Osteoblast (primary cell): ENCODE measurements at places on chromosomes 7 and 10.

DNA sequence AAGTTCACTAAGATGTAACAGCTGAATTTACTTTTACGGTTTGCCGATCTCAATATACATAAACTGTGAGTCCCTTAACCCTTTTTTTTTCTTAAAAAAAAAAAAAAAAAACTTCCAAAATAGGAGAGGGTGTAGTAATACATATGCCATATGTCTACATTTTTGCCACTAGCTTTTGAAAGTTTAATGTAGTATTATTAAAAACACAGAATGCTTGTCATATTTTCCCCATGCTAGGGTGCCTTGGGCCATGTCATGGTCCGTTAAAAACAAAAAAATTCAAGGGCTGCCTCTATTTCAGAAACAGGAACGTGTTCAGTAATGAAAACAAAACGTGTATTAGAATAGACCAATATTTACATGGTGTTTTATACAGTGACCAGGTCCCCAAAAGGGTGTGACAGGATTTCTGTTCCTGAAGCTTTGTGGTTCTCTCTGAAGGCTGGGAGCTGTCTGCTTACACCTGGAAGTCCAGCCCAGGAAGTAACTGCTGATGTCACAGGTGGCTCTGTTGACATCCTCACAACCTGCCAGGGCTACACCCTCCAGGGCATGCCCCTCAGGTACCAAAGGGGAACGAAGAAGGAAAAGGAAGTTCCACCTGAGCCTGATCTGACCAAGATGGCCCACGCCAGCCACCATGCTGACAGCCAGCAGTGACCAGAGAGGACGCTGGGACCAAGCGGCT lies 79.0 kb downstream of the COBL start:
- DNase-seq = no peak

DNA sequence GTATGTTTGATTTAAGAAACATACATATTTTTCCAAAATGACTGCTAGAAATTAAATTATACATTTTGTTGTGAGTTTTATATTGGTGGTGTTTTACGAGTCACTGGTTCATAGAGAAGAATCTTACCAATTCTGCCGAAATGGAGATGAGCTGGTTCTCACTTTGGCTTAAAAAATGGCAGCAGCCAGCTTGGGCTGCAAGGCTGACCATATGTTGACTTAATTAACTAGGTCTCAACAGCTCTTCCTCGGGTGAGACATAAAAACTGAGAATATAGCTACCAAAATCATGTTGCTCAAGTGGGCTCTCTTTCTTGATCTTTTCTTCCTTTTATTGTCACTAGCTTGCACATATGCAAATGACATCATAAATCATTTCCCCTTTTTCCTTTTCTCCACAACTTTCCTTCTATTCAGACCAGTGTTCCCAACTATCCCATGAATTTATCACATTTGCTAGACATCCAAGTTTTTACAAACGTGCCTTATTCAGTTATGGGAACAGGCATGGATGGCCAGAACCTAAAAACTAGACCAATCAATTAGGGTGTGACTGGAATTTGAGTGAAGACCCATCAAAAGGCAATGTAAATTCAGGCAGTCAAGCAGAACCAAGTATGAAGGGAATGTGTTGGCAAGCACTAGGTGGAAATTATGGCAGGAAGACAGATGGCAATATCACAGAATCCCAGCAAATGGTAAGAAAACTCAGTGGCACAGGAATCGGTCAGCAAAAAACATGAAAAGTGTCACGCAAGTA lies 6.4 kb upstream of the TSPAN12 start:
- DNase-seq = no peak

DNA sequence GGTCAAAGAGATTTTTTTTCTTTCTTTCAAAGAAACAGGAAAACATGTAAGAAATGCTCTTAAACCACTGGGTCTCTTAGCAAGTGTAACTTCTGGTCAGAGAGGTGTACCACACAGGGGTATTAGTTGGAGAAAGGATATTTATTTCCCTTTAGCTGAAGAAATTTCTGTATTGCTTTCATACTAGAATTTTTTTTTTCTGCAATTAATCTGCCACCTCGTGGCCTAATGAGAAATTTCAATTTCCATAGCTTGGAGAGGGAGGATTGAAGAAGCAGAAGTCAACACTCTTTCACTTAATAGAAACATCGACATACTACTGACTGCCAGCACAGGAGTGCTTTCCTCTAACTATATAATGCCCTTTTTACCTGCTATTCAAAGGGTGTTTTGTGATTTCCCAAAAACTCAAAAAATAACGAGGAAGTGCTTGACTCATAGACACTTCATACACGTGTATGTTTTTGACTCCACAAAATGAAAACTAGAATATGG lies 177.6 kb upstream of the NAMPT start:
- DNase-seq = peak; percentile 22

- peak; percentile 19 for DNase-seq
Measured at GRCh38 chr10:49844775-49845595, 82.9 kb upstream of the OGDHL start.

DNA sequence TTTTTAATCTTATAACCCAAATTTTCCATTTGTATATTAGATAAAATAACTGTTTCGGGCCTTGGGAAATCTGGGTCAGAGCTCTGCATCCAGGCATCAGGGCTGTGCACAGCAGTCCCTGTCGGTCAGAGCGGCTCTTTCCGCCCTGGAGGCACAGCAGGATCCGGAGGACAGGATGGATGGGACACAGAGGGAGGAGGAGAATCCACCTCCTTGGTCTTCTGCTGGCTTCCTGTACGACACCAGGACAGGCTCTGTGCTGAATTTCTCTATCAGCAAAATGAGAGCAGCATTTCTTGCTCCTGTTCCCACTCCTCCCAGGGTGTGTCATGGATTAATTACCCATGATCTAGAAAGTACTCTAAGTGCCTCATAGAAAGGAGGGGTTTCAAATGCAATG lies 254.9 kb downstream of the SKAP2 start:
- DNase-seq = no peak
